Transverse colon (tissue), 4 donors: ENCODE measurements at places on chromosomes 6 and 20. TPM values are rescaled to one million over a fixed set of nuclear protein-coding genes. Genes with fewer than 3 reads are reported as not detected.
A peak's percentile ranks its signal among the peaks of the same experiment; 100 is the strongest.

DNA sequence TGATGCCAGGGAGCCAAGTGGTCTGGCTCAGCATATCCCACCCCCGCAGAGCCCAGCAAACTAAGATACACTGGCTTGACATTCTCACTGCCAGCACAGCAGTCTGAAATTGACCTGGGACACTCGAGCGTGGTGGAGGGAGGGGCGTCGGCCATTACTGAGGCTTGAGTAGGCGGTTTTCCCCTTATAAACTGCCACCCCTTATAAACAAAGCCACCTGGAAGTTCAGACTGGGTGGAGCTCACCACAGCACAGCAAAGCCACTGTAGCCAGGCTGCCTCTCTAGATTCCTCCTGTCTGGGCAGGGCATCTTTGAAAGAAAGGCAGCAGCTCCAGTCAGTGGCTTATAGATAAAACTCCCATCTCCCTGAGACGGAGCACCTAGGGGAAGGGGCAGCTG, 19.4 kb downstream of the TINAG start:
- no peaks in the 10 kb centered on the region for H3K27me3 ChIP-seq
- H3K27ac ChIP-seq, result no peak overlapping the region
- H3K4me3 ChIP-seq, result no peak overlapping the region
- no peak for DNase-seq
- H3K4me1 ChIP-seq, result no peaks in the 10 kb centered on the region
- H3K36me3 ChIP-seq, result no peaks in the 10 kb centered on the region

The PRR18 gene
- total RNA-seq, result not detected

- no peak overlapping the region for H3K27ac ChIP-seq
- H3K4me3 ChIP-seq, result no peak overlapping the region
- no peaks in the 10 kb centered on the region for H3K4me1 ChIP-seq
- H3K27me3 ChIP-seq, result peaks cover 18% of the 10 kb centered on the region
- DNase-seq, result no peak
Measured at GRCh38 chr6:169881976-169882375, 130.6 kb downstream of the ERMARD start.

DNA sequence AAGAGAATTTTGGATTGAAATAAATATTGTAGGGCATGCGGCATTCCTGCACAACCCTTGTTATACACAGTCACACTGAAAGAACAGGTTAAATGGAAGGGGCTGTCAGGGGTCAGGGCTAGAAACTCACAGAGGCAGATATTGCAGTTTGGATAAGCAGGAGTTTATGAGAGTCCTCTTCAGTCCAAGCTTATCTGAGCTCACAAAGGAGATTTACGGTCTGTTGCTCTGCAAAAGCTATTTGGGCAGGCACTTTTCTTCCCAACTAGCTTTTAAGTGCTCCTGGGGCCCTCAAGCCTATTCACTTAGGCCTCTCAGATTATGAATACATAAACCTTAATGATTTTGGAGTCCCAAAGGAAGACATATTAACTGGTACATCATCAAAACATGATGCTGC, 156.2 kb downstream of the SOX4 start:
- H3K36me3 ChIP-seq, result no peaks in the 10 kb centered on the region
- H3K27ac ChIP-seq, result no peak overlapping the region
- DNase-seq, result no peak
- H3K4me1 ChIP-seq, result peaks cover 23% of the 10 kb centered on the region

DNA sequence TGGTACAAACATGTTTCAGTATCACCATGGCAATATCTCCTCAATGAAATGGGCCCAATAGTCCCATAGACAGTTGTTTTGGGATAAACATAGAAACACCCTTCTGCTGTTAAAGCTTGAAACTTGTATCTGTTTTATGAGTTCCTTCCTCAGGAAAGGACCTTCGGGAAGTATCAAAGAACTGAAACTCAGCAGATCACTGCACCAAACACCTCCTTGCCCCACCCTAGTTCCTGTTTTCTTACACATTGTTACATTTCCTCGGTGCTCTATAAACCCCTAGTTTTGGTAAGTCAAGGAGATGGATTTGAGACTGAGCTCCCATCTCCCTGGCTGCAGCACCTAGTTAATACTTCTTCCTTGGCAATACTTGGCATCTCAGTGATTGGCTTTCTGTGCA, 73.8 kb upstream of the ECI2 start:
- H3K36me3 ChIP-seq, result no peaks in the 10 kb centered on the region
- no peak overlapping the region for H3K27ac ChIP-seq
- H3K4me3 ChIP-seq, result no peak overlapping the region

- H3K4me3 ChIP-seq, result no peak overlapping the region
- no peaks in the 10 kb centered on the region for H3K4me1 ChIP-seq
- peaks cover 9% of the 10 kb centered on the region for H3K27me3 ChIP-seq
- DNase-seq, result no peak
Measured at GRCh38 chr6:37589941-37590340, 90.2 kb upstream of the CCDC167 start.

DNA sequence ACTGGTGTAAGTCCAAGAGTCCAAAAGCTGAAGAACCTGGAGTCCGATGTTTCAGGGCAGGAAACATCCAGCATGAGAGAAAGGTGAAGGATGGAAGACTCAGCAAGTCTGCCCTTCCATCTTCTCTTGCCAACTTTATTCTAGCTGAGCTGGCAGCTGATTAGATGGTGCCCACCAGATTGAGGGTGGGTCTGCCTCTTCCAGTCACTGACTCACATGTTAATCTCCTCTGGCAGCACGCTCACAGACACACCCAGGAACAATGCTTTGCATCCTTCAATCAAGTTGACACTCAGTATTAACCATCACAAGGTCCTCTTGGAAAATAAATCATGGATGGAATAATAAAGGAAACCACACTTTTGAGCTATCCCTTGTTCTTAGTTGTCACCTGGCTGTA, 121.2 kb downstream of the MAP3K7 start:
- no peak overlapping the region for H3K27ac ChIP-seq
- H3K36me3 ChIP-seq, result no peaks in the 10 kb centered on the region
- no peaks in the 10 kb centered on the region for H3K4me1 ChIP-seq
- H3K27me3 ChIP-seq, result no peaks in the 10 kb centered on the region
- no peak for DNase-seq

DNA sequence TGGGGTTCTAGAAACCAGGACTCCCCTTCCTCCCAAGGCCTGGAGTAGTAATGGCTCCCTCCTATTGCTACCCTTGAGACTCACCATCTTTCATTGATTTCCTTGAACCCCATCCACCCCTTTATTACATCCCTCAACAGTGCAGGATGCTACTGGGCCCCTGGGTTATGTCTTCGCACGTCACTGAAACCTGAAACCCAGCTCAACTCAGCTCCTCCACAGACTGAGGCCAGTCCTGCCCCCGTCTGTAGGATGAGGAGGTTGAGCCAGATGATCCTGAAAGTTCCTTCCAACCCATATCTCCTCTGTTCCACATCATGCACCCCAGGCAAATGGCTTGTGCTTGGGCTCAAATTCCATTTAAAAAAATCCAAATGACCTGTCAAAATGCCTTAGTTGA, 21.4 kb downstream of the CPNE5 start:
- H3K27me3 ChIP-seq, result no peaks in the 10 kb centered on the region
- DNase-seq, result no peak
- no peaks in the 10 kb centered on the region for H3K36me3 ChIP-seq
- no peak overlapping the region for H3K4me3 ChIP-seq

DNA sequence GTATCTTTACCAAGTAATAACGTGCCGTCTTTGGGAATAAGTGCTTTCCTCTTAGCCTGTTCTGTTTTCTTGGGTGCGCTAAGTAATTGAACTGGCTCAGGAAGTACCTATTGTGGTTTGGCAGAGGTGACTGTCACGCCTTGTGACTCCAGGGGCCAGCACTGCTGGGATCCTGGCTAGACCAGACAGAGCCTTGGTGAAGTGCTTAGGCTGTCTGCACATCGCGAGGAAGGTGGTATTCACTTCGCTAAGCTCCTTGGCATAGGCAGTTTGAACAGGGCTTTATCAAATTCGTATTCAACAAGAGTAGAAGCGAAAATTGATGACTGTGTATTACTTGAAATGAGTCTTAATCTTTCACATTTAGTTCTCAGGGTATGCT, 17.6 kb downstream of the PRDM1 start:
- peak overlapping the region; percentile 39 for H3K27ac ChIP-seq
- peaks cover 5% of the 10 kb centered on the region for H3K36me3 ChIP-seq
- peak overlapping the region; percentile 13 for H3K4me3 ChIP-seq
- peak; percentile 57 for DNase-seq
- peaks cover 11% of the 10 kb centered on the region for H3K4me1 ChIP-seq

The PLEKHG1 gene
- total RNA-seq, result 35.4 TPM

The PGM3 gene
- total RNA-seq, result 291 TPM

DNA sequence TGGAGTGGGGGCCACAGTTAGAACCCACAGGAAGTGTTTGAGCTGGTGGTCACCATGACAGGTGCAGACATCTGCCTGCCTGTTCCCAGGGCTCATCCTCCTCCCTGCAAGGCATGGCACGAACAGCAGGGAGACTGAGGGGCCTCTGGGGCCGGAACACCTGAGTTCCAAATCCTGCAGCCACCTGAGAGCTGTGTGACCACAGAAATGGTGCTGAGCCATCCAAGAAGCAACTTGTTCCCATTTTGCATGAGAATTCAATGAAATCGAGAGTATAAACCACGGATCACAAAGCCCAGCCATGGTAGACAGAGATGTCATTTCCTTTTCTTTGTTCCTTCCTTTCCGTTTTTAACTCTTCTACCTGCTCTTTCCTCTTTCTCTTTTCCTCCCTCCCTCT, 268.6 kb downstream of the FOXA2 start:
- no peak for DNase-seq
- H3K36me3 ChIP-seq, result no peaks in the 10 kb centered on the region
- H3K27me3 ChIP-seq, result peaks cover 17% of the 10 kb centered on the region
- H3K4me3 ChIP-seq, result no peak overlapping the region
- H3K27ac ChIP-seq, result no peak overlapping the region

DNA sequence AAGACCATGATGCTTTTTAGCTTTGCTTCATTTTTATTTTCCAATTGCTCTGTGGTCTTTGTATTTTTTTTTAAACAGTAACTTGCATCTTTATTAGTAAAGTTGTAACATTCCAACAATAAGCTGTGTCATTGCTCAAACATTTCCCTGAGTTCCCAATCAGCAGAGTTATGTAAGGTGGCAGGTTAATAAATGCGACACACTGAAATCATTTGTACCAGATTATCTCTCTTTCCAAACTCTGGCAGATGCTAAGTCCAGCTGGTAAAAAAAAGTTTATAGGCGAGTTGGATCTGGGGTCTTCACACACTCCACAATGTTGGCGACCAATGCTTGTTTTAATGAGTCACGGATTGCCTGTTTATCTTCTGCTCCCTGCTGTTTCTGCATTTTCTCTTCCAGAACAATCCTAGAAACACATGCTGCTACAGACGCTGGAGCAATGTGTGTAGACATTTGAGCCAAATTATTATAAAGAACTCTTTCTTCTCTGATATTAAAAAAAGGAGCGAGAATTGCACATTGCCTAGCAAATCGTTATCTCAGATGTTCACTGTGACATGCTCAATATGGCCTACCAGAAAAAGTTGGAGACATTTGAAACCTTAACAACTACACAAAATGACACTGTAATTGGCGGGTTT, 113.6 kb upstream of the IFNGR1 start:
- H3K27me3 ChIP-seq, result peaks cover 4% of the 10 kb centered on the region
- H3K4me1 ChIP-seq, result no peaks in the 10 kb centered on the region
- DNase-seq, result no peak
- H3K36me3 ChIP-seq, result no peaks in the 10 kb centered on the region
- no peak overlapping the region for H3K27ac ChIP-seq

GRCh38 chr6:97215157-97215769, 67.8 kb downstream of the MMS22L start:
- no peak overlapping the region for H3K27ac ChIP-seq
- H3K4me1 ChIP-seq, result no peaks in the 10 kb centered on the region
- H3K4me3 ChIP-seq, result no peak overlapping the region
- DNase-seq, result peak; percentile 10

- H3K4me3 ChIP-seq, result no peak overlapping the region
- no peak for DNase-seq
- peak overlapping the region; percentile 55 for H3K27ac ChIP-seq
- no peaks in the 10 kb centered on the region for H3K27me3 ChIP-seq
Measured at GRCh38 chr20:47411161-47411560, 54.7 kb upstream of the ZMYND8 start.

- no peak overlapping the region for H3K4me3 ChIP-seq
- no peak for DNase-seq
- no peaks in the 10 kb centered on the region for H3K4me1 ChIP-seq
- no peak overlapping the region for H3K27ac ChIP-seq
- no peaks in the 10 kb centered on the region for H3K27me3 ChIP-seq
- no peaks in the 10 kb centered on the region for H3K36me3 ChIP-seq
Measured at GRCh38 chr20:37711001-37711400, 17.2 kb downstream of the CTNNBL1 start.
